Purkinje cell (primary cell): ENCODE measurements at places on chromosomes 4 and X. TPM values are rescaled to one million over a fixed set of nuclear protein-coding genes. Genes with fewer than 3 reads are reported as not detected.

Gene UGT2B17
- polyA plus RNA-seq: not detected in 2 replicates

Gene NIPAL1
- 0.50 and 0.80 TPM in 2 replicates for polyA plus RNA-seq

Gene SLIT2
- 7.4 and 10.6 TPM in 2 replicates for polyA plus RNA-seq

Gene PDZD4
- 0.43 and 2.1 TPM in 2 replicates for polyA plus RNA-seq

Gene UCP1
- polyA plus RNA-seq: not detected in 2 replicates

Gene LRP2BP
- 4.3 and 4.5 TPM in 2 replicates for polyA plus RNA-seq

Gene VSIG1
- polyA plus RNA-seq: 0.32 TPM in 1 of 2 replicates, not detected in the other

Gene USP51
- 2.5 and 3.7 TPM in 2 replicates for polyA plus RNA-seq

Gene LDB2
- polyA plus RNA-seq: 2.3 and 36.3 TPM in 2 replicates

Gene ART3
- 1.5 and 4.1 TPM in 2 replicates for polyA plus RNA-seq

Gene MAGEA6
- not detected in 2 replicates for polyA plus RNA-seq

Gene MEPE
- not detected in 2 replicates for polyA plus RNA-seq

Gene UGT2A1
- polyA plus RNA-seq: not detected in 2 replicates

Gene ADH1A
- not detected in 2 replicates for polyA plus RNA-seq

Gene MRPL1
- polyA plus RNA-seq: 151 and 161 TPM in 2 replicates

Gene DNAAF6
- not detected in 2 replicates for polyA plus RNA-seq

Gene SHROOM4
- polyA plus RNA-seq: 0.07 TPM in 1 of 2 replicates, not detected in the other

Gene AMTN
- not detected in 2 replicates for polyA plus RNA-seq

Gene NEIL3
- polyA plus RNA-seq: 0.31 TPM in 1 of 2 replicates, not detected in the other

Gene FAM9B
- not detected in 2 replicates for polyA plus RNA-seq

Gene FGFR3
- 1.1 and 2.1 TPM in 2 replicates for polyA plus RNA-seq

Gene GAGE12E
- not detected in 2 replicates for polyA plus RNA-seq

Gene TEC
- 0.06 TPM in 1 of 2 replicates, not detected in the other for polyA plus RNA-seq
